ENCODE measurements at places on chromosomes 2 and 18.

DNA sequence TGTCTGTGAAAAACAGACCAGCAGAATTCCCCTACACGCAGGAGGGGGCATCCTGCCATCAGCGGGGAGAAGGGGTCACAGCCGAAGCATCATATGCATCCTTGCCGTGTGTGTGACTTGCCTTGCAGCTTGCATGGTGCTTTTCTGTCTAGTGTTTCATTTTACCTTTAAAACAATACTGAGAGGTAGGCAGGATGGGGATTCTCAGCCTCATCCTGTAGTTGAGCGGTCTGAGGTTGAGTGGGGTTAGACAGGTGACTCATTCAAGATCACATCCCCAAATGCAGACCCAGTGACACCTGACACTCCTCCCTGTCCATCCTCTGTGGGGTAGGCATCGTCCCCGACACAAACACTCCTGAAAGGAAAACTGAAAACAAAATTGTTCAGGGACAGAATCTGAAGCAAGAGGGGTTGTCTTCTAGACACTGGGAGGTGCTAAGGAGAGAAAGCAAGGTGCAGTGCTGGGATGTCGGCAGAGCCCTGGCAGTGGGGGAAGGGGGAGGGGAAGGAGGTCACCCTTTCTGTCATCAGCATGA is 7.9 kb downstream of the ARL4C start:
- DNase-seq = no peak

DNA sequence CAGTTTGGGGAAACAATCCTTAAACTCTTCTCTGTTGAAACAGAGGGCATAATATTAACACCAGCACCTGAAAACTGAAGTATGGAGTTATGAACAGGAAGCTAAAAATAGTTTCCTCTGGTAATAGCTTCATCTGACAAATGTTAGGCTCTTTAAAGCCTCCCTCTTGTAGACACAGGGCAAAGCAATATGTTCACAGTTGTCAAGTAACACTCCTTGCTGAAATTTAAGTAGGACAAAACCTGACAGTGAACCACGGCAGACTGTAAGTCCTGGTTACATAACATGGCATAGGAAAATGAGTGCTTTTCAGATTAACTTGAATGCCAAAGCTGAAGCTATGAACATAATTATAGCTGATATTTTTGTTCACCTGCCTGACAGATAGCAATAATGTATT is 172.9 kb downstream of the CMPK2 start:
- DNase-seq = no peak

- DNase-seq = no peak
Observed at GRCh38 chr2:240611601-240612210, 13.6 kb upstream of the GPR35 start.

DNA sequence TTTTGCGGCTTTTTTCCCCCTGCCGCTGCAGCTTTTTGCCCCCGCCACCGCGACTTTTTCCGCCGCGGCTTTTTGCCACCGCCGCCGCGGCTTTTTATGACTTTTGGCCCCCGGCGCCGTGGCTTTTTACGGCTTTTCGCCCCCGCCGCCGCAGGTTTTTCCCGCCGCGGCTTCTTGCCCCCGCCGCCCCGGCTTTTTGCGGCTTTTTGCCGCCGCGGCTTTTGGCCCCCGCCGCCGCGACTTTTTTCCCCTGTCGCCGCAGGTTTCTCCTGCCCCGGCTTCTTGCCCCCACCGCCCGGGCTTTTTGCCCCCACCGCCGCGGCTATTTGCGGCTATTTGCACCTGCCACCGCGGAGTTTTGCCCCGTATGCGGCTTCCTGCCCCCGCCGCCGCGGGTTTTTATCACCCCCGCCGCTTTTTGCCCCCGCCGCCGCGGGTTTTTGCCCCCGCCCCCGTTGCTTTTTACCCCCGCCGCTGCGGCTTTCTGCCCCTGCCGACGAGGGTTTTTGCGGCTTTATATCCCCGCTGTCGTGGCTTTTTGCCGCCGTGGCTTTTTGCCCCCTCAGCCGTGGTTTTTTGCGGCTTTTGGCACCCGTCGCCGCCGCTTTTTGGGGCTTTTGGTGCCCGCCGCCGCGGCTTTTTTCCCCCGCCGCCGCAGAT is 2750.9 kb downstream of the RPIA start:
- no peak for DNase-seq

- DNase-seq = no peak
Observed at GRCh38 chr2:140234116-140234515, 1453.9 kb upstream of the NXPH2 start.

DNA sequence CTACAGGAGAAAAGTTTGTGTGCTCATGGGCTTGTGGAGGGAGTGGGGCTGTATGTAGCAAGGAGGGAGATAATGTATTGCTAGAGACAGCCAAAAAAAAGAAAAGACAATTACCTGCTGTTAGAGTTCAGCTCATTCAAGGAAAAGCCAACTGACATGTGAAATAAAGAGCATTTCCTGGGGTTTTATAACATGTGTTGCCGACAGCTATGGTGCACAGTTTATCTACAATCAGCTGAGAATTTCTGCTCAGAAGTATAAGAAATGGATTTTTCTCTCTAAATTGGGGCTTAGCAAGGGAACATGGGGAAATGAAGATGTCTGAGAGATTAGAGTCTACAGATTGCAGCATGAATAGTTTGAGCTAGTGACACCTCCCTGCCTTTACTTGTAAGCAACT is 674.1 kb downstream of the SUCLG1 start:
- DNase-seq = no peak

DNA sequence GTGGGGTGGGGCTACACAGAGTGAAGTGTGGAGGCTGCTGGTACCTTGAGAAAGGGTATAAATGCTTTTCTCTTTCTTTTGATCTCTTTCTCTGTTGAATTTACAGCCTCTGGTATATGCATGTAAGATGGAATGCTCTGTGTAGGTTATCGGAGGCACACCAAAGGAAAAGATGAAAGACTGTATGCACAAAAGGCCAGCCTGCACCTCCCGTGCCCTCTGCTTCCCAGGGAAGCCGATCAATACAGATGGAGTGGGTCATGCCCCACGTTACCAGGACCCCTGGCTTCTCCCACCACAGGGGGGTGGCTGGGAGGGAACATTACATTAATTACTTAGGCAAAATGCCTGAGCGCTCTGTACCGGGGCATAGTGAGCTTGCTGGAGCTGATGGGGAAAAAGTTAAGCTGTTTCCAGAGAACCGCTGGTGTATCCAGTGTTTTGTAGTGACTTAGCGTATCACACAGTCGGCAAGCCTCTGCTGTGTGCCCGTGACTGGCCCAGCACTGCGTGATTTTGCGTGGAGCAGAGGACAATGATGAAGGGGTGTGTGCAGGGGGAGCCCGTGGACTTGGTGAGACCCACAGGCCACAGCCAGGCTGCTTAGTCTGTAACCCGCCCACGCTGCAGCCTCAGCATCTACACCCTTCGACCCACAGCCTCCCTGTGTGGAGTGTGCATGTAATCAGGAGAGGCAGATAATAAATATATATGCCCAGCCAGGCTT is 8.0 kb downstream of the ALLC start:
- no peak for DNase-seq

All from stimulated activated CD4-positive, alpha-beta T cell treated with anti-CD3 and anti-CD28 coated beads, Interleukin-1b, Interleukin-23, amount 100 ng/mL, for 1 hour (primary cell).